Uterus (tissue), 4 donors: ENCODE measurements at places on chromosomes 6 and 20.

- no peak for DNase-seq
Measured at GRCh38 chr20:8229090-8229489, 97.0 kb downstream of the PLCB1 start.

- no peak for DNase-seq
Measured at GRCh38 chr20:30811885-30812671, 445.4 kb upstream of the DEFB115 start.

DNA sequence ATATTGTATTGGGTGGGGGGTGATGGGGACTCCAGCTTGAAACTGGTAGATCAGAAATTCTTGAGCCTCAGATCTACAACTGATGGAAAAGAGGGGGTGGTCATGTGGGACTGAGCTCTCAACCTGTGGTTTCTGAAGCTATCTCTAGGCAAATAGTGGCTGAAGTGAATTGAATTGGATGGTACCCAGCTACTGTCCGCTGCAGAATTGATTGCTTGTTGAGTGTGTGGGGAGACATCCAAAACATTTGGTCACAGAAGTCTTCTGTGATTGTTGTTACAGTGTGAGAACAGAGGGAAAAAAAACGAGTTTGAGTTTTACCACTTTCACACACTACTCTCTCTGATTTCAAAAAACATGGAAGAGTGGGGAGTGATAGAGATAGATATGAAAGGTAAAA, 14.8 kb downstream of the CDS2 start:
- no peak for DNase-seq

DNA sequence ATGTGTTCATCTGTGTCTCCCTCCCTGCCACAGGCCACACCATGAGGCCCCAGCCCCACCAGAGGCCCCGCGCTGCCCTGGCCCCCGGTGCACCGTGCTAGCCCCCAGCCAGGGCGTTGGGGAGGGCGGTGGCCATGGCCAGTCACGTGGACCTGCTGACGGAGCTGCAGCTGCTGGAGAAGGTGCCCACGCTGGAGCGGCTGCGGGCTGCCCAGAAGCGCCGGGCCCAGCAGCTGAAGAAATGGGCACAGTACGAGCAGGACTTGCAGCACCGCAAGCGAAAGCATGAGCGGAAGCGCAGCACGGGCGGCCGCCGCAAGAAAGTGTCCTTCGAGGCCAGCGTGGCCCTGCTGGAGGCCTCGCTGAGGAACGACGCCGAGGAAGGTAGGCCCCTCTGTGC, 30.3 kb downstream of the PPP1R16B start:
- DNase-seq: no peak

GRCh38 chr6:129663531-129663930, 46.4 kb downstream of the ARHGAP18 start:
- DNase-seq: no peak

DNA sequence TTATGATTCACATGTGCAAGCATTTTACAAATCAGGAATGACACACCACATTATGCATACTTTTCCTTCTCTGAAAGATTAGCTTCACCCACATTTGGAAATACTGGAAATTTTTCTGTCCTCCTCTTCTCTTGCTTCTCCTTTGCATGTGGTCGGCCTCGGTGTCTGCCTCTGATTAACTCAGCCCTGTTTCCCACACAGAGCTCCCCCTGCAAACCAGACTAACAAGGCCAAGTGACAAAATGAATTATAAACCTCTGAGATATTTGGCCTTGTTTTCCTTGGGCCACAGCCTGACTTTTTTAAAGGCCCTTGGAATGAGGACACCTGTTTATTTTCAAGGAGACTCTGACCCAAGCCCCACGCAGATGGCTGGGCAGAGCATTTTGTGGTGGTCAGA, 9.0 kb upstream of the CCN6 start:
- DNase-seq: peak; percentile 61

GRCh38 chr6:14759976-14760672, 485.7 kb upstream of the JARID2 start:
- DNase-seq: no peak

- no peak for DNase-seq
Measured at GRCh38 chr20:56173438-56173837, 75.1 kb upstream of the MC3R start.

DNA sequence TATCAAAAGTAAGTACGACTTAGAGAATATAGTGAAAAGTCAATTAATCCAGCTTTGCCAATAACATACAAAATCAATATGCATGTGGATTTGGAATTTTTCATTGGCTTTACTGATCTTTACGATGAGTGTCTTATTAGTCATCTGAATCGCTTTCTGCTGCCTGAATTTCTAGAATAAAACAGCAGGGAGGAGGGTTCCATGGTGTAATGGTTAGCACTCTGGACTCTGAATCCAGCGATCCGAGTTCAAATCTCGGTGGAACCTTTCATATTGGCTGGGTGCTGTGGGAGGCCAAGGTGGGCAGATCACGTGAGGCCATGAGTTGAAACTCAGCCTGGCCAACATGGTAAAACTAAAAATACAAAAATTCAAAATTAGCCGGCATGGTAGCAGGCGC, 448.8 kb downstream of the RNF144B start:
- DNase-seq: no peak

DNA sequence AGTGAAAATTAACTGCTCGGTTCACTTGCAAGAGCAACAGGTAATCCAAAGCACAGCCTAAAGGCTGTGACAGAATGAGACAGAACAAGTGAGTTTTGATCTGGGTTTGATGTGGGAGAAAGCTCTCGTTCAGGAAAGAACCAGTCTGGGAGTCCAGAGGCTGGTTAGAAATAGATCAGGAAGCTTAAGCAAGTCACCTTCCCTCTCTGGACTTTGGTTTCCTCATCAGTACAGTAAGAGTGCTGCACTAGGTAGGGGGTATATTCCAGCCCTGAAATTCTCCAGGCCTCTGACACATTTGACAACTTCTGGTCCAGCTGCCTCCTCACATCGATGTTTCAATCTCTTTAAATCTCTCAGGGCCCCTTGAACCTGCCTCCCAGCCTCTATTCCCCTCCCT, 33.7 kb upstream of the MDGA1 start:
- DNase-seq: no peak
